ENCODE measurements at places on chromosomes 5 and 9.

GRCh38 chr5:56279979-56280378 lies 46.8 kb upstream of the ANKRD55 start:
- no peak for DNase-seq

GRCh38 chr5:175336781-175337180 lies 107.2 kb downstream of the DRD1 start:
- DNase-seq: no peak

GRCh38 chr9:134317790-134318414 lies 8.4 kb upstream of the RXRA start:
- DNase-seq: no peak

DNA sequence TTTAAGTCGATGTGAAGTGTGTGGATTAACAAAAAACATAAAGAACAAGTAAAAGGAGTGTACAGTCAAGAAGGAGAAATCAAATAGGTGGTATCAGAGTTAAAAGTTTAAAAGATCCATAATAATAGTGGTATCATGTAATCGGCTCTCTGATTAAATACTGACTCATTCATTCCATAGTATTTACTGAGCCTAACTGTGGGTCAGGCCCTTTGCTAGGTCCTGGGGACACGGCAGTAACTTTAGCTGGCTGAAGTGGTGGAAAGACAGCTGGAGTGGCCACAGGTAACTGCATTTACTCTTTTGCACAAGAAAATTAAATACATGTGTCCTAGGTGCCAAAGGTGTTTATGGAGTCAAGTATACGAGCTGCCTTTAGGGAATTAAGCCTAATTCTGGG lies 124.0 kb downstream of the GNAQ start:
- no peak for DNase-seq

DNA sequence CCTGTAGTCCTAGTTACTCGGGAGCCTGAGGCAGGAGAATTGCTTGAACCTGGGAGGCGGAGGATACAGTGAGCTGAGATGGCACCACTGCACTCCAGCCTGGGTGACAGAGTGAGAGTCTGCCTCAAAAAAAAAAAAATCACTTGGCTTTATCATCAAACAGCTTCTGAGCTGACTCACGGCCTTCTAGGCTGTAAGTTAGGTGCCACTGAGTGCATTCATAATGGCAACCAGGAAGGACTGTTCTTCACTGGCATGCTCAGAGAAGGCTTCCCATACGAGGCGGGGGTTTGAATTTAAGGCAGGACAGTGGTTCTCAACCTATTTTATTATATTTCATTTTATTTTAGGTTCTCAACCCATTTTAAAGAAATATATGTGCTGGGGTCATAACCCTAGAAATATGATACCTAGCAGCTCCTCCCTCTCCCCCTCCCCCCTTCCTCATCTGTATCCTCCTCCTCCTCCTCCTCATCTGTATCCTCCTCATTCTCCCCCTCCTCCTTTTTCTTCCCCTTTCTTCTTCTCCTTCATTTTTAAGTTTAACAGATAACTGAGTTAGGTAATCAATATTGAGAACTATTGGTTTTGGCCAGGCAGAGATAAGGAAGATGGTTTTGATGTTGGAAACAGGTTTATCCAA lies 19.0 kb upstream of the LHFPL2 start:
- no peak for DNase-seq

DNA sequence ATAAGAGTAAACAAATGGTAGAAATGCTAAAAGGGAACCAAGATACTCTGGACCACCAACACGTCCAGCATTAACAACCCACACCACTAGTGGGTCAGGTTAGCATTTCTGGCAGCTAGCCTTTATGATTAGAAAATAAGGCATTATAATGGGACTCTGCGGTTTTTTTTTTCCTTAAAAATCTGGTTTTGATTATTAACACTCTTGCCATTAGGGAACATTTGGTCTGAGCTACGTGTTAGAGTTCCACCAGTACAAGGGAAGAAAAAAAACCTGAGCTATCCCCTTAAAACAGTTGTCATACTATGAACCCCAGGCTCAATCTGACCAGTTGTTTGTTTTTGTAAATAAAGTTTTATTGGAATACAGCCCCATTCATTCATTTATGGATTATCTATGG lies 110.4 kb downstream of the NTRK2 start:
- DNase-seq: no peak

DNA sequence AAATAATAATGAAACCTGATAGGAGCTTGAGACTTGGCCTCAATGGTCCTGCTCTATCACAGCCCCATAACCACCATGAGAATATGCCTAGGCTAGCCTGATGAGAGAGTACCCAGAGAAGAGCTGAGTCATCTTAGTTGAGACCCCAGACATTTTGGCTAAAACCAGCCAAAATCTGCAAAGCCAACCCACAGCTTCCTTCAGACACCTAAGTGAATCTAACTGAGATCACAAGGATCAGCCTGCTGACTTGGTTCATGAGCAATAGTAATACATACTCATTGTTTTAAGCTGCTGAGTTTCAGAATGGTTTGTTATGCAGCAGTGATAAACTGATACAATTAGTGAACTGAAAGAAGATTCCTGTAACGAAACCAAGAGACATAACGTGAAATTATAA lies 473.7 kb upstream of the PTGER4 start:
- DNase-seq: no peak
